ENCODE measurements at places on chromosomes 7 and 10.

- DNase-seq: peak; percentile 61
Observed at GRCh38 chr10:97553575-97554031, 19.0 kb upstream of the ANKRD2 start.

- DNase-seq: peak; percentile 86
Observed at GRCh38 chr7:77238703-77239136, 39.1 kb upstream of the FGL2 start.

GRCh38 chr7:137611606-137612005, 235.2 kb downstream of the DGKI start:
- no peak for DNase-seq

DNA sequence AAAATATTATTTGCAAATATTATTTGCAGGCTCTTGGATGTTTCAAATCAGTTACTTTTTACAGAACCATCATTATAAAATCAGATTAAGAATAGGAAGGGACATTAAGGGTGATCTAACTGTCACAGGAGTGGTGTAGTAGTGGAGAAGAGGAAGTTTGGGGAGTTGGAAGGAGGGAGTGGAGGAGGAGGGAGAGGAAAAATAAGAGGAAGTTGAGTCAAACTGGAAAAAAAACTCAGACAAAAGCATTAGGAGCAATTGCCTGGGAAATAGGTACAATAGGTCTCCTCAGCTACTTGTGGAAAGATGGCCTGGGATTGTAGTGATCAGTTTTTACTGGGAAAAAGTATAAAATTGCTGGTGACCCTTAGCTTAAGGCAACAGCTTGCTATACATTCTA, 77.7 kb upstream of the GPR37 start:
- peak; percentile 51 for DNase-seq

DNA sequence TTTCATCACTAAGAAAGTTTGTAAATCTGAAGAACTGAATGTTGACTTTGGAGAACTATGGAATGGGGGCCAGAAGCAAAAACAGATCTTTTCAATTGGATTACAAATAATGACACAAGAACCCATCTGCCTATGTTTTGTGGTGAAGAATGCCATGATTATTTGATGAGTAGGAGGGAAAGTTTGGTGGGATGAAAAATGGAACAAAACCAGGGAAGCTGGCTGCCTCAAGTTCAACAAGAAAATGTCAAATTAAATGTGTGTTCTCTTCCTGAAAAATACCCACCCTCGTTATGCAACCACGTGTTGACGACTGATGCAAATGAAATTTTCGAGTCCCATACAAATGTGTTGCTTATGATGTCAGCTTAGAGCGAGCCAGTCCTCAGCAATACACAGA, 208.5 kb downstream of the GPR37 start:
- DNase-seq: no peak

- DNase-seq: no peak
Observed at GRCh38 chr7:5422396-5423305, 983 bp downstream of the TNRC18 start.

DNA sequence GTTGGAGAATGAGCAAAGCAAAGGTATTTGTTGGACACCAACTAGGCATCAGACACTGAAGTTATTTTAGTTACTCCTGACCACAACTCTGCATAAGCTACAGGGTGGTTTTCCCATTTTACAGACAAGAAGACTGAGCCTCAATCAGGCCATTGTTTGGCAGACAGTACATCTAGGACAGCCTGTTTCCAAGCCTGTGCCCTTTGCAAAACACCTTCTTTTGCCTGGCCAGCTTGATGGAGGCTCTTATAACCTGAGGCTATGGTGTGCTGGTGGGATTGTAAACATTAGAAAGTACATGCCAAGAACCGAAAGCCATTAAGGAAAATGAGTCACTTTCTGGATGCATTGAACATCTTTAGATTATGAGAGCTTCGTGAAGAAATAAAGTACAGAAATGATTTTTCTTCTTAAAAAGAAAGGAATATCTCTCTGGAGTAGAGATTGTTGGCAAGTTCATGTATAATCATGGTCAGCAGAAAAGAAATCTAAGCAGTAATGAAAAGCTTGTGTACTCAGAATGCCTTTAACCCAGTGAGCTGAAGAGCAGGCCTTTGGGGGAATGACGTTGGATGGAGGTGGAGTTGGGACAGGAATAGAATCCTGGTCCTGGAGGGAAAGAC, 140.6 kb downstream of the KIAA1217 start:
- no peak for DNase-seq

GRCh38 chr10:56604624-56605023, 243.6 kb upstream of the ZWINT start:
- DNase-seq: no peak

DNA sequence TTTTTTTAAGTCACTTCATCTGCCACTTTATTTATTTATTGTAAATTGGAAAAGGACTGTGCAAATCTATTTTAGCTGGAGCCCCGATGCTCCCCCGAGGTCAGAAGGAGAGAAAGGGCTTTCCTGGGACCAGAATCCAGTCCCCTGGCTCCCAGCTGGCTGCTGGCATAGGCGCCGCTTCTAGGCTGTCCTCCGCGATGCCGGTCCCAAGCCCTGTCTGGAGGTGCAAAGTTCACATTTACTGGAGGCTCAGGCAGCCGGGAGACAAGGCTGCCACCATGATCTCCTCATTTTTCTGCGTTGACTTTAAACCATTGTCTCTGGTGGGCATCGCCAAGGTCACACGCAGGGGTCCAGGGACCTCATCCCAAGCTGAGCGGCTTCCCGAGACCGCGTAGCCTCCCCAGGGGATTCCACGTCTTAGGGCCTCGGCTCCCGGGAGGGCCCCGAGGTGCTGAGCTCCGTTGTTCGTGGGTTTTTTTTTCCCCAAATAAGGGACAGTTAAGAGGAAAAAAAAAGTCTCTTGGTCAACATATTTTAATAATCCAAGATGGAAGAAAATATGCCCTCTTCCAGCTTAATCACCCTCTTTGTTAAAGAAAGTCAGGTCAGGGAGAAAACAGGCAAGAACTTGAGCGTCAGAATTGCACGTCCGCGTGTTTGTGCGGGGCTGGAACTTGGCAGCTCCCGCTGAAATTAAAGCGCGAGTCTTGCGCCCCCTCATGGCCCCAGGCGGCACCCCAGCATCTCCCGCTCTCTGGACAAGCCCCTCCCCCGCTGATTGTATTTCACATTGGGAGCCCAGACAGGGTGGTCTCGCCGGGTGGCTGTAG, 11.9 kb downstream of the RGR start:
- no peak for DNase-seq

DNA sequence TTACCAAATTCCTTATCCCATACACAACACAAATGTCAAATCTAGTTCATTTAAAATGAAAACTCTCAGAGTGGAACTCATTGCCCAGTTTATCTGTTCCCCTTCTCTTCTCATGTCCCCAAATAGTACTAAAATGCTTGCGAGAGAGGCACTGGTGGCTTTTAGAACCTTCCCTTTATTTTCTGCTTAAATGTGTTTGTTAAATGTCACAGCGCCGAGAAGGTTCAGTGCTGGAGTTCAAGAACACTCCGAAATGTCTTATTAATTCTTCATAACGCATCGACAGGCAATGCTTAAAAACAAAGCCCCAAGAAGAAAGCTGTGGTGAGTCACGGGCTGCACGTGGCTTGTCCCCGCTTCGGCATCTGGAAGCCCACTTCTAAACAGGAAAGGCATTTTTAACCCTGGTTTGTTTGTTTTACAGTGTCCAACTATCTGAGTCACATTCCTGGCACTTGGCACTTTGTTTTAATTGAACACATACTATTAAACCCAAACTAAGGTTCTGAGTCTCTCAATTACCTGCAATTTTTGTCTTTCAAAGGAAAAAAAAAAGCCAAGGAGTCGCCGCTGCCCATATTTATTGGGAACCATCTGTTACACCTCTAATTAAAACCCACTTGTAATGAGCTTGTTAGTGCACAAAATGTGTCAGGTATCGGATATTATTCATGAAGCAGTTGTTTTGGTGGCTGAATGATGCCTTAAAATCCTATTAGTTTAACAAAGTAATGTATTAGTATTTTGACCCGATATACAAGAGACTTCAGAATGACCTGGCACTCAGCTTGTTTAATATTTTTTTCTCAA, 49.9 kb upstream of the MGMT start:
- DNase-seq: no peak
